NCI-H510A (cell line): ENCODE measurements at places on chromosomes 5 and 9.

- no peak for DNase-seq
These were observed 4.5 kb downstream of the SNX30 start for GRCh38 chr9:112755016-112755427.

GRCh38 chr9:96122751-96123150, 179.2 kb downstream of the HSD17B3 start:
- no peak for DNase-seq

GRCh38 chr9:134809292-134809691, 71.3 kb upstream of the FCN2 start:
- no peak for DNase-seq

- no peak for DNase-seq
These were observed 198.6 kb upstream of the SH3GL2 start for GRCh38 chr9:17380126-17380861.

GRCh38 chr9:115135821-115136778, 18.1 kb upstream of the TNC start:
- no peak for DNase-seq

DNA sequence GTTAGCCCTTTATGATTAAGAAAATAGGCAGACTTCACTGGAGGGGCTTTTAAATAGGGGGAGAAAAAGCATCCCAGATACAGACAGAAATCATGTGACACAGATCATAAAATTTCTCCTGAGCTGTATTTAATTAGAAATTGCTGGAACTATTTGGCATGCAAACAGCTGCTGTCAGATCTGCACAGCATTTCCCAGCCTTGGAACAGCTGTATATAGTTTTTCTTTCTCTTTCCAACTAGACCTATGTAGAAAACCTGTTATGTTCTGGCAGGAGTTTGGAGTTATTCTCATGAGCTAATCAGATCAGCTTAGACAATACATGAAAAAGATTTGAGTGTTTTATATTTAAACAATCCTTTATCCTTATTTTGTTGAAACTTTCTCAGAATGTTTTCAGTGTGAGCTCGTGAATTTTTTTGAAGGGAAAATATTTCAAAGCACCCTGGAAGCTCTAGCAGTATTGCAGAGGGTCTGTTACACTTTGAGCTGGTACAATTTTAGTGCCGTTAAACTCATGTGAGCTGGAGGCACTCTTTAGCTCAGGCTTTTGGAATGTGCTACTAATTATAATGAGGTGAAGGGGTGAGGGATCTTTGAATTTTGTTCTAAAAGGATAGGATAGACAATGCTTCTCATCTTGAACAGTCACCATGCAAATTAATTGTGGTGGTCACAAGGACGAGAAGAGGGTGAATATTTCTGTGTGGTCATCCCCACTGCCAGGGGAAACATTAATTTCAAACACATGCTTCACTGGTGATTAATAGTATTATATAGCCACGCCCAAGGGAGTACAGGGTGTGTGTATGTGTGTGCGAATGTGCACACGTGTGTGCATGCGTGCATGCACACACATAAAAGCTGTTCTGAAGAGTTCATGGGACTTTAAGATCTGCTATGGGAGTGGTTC, 239.4 kb upstream of the FBXL7 start:
- no peak for DNase-seq

GRCh38 chr5:122933956-122934355, 88.5 kb downstream of the SNX24 start:
- no peak for DNase-seq

- no peak for DNase-seq
These were observed 19.1 kb downstream of the TMEM38B start for GRCh38 chr9:105713260-105714019.

DNA sequence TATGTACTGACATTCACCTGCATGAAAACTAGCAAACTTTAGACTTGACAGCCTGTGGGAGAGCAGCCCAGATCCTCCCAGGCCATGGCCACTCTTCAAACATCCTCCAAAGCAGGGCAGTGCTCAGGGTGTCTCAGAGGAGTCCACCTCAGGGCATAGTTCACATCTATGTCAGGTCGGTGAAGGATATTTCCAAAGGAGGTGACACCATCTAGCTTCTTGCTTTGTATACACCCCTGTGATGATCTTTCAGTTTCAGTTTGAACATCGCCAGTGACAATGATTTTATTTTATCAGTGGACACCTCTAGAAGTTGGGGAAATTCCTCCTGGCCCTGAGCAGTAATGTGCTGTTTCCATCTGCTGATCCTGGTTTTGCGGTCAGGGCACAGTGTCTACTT, 20.1 kb downstream of the CDK20 start:
- DNase-seq, result no peak

DNA sequence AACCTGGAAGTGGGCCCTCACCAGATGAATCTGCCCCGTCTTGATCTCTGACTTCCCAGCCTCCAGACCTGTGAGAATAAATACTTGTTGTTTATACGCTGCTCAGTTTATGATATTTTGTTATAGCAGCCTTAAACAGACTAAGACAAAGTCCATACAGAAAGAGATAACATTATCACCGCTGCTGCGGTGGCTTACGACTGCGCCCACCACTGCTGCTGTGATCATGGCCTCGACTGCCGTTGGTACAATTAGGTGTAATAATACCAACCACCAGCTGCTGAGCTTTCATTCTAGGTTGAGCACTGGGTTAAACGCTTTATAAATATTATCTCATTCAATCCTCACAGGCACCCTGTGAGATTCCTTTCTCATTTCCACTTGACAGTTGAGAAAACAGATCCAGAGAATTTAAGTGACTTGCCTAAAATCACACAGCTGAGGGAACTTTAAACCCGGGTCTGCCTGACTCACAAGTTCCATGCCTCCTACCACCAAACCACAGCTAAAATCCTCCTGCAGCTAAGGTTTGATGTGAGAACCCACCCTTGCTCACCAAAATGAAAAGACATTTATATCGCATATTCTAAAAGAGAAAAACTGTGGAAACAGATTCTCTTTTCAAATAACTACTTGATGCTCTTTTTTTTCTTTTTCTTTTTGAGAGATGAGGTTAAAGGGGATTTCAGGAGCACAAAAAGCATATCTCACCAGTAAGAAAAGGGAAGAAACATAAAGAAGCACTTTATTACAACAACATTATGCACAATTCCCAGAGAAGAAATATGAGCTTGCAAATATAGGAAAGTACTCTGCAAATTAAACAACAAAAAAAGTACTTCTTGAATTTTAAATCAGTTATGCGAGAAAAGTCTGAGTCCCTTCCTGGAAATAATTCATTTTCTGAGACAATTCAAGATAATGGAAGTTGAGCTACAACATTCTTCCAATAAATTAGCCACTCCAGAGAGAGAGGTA, 23.9 kb downstream of the GOLM1 start:
- no peak for DNase-seq

DNA sequence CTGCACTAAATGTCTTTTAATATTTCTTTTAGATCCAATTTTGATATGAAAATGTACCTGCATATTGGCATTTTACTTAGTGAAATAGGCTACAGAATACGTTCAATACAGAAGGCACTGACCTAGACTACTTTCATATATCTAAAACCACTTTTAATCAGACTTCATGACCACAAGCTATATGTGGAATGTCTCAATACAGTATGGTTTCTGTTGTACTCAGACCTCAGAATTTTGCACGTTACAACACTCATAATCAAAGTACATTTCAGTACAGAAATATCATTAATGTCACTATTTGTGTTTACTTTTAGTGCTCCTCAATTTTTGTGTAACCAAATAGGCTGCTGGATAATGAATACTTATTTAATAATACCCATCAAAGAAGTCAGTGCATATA, 74.8 kb downstream of the MEF2C start:
- DNase-seq, result no peak

DNA sequence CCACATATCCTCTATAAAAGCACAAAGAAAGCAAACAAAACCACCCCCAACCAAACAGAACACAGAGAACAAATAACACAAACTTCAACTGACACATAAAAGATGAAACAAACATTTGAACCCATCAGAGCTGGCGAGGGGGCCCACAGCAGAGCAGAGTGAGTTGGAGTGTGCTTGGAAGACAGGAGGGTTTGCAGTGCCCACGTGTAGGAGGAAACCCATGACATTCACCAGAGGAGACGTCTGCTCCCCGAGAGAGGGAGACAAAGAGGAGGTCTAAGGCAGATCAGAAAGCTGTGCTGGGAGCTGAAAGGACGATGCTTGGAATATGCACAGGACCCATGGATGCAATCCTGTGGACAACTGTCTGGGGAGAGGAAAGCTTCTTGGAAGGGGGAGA, 27.0 kb downstream of the MRPL36 start:
- DNase-seq, result no peak

DNA sequence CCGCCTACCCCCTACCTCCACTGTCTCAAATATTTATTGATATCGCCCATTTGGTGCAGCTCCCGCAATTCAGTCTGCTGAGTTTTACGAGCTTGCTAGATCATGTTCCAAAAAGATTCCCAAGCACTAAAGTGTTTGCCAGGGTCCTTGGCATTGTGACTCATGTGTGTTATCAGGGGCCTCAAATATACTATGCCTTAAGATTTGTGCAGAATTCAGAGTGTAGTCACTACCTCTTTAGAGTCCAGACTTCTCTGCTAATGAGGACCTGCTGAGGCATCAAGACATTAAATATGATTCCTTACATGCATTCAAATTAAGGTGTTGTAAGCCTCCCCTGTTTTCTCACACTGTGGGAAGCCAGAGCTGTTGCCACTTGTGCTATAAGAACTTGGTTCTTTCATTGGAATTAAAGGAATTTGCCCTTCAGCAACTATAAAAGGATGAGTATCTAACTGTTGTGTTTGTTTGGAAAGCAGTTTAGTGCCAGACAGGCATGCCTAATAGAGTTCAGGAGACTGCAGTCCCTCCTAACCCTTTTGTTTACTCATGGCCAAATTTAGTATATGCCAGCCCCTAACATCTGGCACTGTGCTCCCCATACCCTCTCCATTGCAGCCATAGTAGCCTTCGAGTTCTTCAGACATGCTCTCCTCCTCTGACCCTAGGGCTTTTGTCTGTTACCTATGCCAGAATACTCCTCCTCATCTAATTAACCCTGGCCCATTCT, 316.4 kb downstream of the NR3C1 start:
- DNase-seq, result no peak

DNA sequence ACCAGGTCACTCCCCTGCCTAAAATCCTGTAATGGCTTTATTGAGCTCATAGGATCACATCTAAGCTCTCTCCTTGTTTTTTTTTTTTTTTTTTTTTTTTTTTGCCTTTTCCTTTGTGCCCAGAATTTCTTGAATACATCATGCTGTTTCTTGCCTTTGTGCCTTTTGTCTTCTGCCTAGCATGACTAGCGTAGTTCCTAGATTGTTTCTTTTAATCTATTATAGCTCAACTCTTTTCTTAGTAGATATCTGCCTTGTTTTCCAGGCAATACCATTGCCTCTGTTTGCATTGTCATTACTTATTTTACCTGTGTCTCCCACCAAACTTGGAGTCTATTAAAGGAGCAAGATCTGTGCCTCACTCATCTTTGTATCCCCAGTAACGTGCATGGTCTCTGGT, 106.1 kb upstream of the C9orf72 start:
- no peak for DNase-seq

DNA sequence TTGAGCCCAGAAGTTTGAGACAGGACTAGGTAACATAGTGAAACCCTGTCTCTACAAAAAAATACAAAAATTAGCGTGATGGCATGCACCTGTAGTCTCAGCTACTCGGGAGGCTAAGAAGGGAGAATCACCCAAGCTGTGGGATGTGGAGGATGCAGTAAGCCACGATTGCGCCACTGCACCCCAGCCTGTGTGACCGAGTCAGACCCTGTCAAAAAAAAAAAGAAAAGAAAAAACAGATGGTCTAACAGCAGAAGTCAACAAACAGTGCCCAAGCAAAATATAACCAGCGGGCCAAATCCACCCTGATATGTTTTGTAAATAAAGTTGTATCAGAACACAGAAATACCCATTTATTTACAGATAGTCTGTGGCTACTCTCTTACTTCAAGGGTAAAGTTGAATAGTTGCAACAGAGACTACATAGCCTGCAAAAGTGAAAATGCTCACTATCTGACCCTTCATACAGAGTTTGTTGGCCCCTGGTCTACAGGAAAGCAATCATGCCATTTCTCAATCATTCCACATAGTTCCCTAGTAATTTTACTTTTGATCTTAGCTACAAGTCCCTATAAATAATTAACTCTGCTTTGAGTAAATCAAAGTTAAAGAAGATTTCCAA, 383.7 kb downstream of the TLE1 start:
- no peak for DNase-seq

DNA sequence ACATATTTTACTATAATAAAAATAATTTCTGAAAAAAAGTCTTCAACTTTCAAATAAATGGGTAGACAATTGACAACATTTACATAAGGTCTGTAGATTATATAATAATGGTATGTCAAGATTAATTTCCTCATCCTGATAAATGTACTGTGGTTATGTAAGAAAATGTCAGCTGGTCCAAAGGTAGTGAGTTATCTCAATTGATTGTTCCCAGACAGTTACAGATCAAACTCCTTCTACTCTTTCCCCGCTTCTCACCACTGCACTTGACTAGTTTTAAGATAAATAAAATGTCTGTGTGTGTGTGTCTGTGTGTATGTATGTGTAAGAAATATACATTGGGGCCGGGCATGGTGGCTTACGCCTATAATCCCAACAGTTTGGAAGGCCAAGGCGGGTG, 16.4 kb upstream of the MARCHF6 start:
- DNase-seq, result no peak

GRCh38 chr5:118325931-118326330, 662.4 kb downstream of the DTWD2 start:
- no peak for DNase-seq

- DNase-seq, result no peak
These were observed 136.2 kb downstream of the FANCC start for GRCh38 chr9:95181226-95181818.

- no peak for DNase-seq
These were observed 136.3 kb downstream of the FOXD1 start for GRCh38 chr5:73312146-73312871.

GRCh38 chr5:160921-161802, 30.1 kb upstream of the LRRC14B start:
- DNase-seq, result no peak

- DNase-seq, result no peak
These were observed 6.4 kb downstream of the ENTREP1 start for GRCh38 chr9:69331444-69331843.

- DNase-seq, result no peak
These were observed 42.2 kb downstream of the BAAT start for GRCh38 chr9:101342595-101342994.

DNA sequence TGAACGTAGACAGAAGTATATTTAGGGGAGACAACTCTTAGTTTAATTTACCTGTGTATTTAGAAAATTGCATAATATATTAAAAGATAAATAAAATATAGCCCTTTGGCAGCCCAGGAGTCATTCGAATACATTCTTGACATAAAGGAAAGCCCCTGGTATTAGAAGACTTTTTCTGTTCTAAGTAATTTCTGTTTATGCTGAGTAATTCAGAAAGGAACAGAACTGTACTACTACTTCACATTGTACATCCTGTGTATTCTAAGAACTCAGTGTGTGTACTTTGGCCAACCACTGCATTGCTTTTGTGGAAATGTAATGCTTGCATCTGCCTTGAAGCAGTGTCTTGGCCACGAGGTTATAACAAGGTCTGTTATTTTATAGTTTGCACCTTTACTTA, 136.4 kb downstream of the KDM4C start:
- DNase-seq, result no peak

GRCh38 chr9:130336027-130336610, 70.6 kb downstream of the HMCN2 start:
- no peak for DNase-seq

- no peak for DNase-seq
These were observed 177.0 kb downstream of the DCP2 start for GRCh38 chr5:113153512-113154097.

GRCh38 chr5:111680737-111681413, 76.1 kb downstream of the NREP start:
- DNase-seq, result no peak
